Naive thymus-derived CD4-positive, alpha-beta T cell (primary cell): ENCODE measurements at places on chromosomes 5 and 9. TPM values are rescaled to one million over a fixed set of nuclear protein-coding genes. Genes with fewer than 3 reads are reported as not detected.

The HARS1 gene
- polyA plus RNA-seq, result 68.8 TPM

DNA sequence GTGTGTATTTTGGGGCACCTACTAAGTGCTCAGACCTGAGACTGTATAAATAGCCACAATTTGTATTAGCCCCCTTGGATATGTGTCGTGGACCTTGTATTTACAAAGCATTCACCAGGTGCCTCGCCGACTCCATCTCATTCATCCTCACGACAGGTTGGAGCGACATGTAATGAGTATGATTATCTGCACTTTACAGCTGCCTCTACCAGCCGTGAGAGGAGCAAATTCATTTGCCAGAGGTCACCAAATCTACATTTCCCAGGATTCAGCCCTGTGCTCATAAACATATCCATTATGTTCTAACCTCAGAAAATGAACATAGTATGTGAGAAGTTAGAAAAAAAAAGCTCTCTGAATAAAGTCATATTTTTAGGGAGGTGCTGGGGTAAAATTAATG, 167.4 kb downstream of the ZDHHC21 start:
- H3K4me3 ChIP-seq, result no peak overlapping the region
- no peak for DNase-seq
- no peaks in the 10 kb centered on the region for H3K4me1 ChIP-seq
- no peak overlapping the region for H3K27ac ChIP-seq

- H3K4me1 ChIP-seq, result no peaks in the 10 kb centered on the region
- H3K4me3 ChIP-seq, result no peak overlapping the region
- no peaks in the 10 kb centered on the region for H3K36me3 ChIP-seq
- DNase-seq, result no peak
- no peaks in the 10 kb centered on the region for H3K27me3 ChIP-seq
Observed at GRCh38 chr5:42666869-42667268, 89.7 kb upstream of the CCDC152 start.

- no peaks in the 10 kb centered on the region for H3K4me1 ChIP-seq
- no peak for DNase-seq
- no peaks in the 10 kb centered on the region for H3K27me3 ChIP-seq
- no peak overlapping the region for H3K27ac ChIP-seq
- H3K4me3 ChIP-seq, result no peak overlapping the region
Observed at GRCh38 chr5:149127394-149127955, 13.8 kb upstream of the ABLIM3 start.

DNA sequence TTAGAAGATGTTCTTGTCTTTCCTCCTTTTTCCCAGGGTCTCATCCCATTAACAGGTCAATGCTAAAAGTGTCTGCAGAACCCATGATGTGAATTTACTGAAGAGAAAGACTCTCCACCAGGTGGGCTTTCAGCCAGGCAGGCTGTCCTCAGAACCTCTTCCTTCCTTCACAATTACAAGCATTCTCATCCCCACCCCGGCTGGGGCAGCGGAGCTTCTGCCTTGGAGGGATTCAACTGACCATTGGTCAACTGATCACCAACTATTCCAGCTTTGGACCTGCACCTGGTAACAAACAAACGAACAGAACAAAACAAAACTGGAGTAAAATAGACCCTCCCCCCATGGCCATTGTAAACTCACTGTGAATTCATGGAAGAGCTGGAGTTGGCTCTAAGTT, 12.6 kb downstream of the IL9 start:
- no peaks in the 10 kb centered on the region for H3K27me3 ChIP-seq
- H3K4me1 ChIP-seq, result no peaks in the 10 kb centered on the region
- H3K36me3 ChIP-seq, result no peaks in the 10 kb centered on the region
- H3K27ac ChIP-seq, result no peak overlapping the region
- no peak for DNase-seq

GRCh38 chr5:6545770-6546690, 86.8 kb downstream of the NSUN2 start:
- H3K27me3 ChIP-seq, result no peaks in the 10 kb centered on the region
- DNase-seq, result no peak
- no peak overlapping the region for H3K27ac ChIP-seq
- H3K4me1 ChIP-seq, result no peaks in the 10 kb centered on the region

DNA sequence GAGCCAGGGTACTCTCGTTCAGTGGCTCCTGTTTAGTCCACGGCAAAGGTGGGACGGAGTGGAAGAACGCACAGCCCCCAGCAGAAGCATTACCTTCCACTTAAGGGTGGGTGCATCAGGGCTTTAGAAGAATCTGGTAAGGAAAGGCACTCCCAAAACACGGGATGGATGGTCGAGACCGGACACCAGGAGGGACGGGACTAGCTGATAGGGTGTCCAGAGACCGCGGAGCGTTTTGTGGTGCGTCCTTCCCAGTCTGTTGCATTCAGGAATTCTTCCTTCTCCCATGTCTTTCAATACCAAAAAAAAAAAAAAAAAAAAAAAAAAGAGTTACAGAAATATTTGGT, 545 bp upstream of the CTSV start:
- DNase-seq, result no peak
- H3K36me3 ChIP-seq, result no peaks in the 10 kb centered on the region
- peak overlapping the region; percentile 52 for H3K4me3 ChIP-seq
- no peaks in the 10 kb centered on the region for H3K27me3 ChIP-seq
